Activated naive CD8-positive, alpha-beta T cell treated with anti-CD3 and anti-CD28 coated beads, Interleukin-2, amount 50 U/mL, for 16 hours (primary cell): ENCODE measurements at places on chromosomes 3 and 15.

DNA sequence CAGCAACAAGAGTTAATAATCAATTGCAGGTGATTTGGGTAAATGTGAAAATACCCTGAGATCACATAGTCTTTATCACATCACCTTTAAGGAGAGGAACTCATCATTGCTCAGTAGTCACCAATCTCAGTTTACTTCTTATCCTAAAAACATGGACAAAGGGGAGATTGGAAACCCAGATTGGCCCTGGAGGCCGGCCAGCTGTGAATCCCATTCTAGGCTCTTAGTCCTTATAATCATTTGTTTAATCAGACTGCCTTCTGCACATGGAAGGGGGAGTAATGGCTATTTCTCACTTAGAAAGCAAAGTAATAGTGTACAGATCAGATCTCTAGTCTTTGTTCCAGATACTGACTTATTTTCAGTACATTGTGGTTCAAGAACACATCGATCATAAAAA is 37.2 kb upstream of the CPB1 start:
- no peak for DNase-seq

GRCh38 chr3:13021141-13022114 is 51.8 kb downstream of the IQSEC1 start:
- DNase-seq, result no peak

GRCh38 chr3:83948771-83949170 is 1010.0 kb upstream of the CADM2 start:
- DNase-seq, result no peak

GRCh38 chr3:115783938-115784738 is 160.8 kb downstream of the GAP43 start:
- DNase-seq, result peak; percentile 85

GRCh38 chr15:71568227-71568626 is 242.1 kb upstream of the NR2E3 start:
- DNase-seq, result no peak

GRCh38 chr3:131849616-131850015 is 185.2 kb downstream of the CPNE4 start:
- no peak for DNase-seq

DNA sequence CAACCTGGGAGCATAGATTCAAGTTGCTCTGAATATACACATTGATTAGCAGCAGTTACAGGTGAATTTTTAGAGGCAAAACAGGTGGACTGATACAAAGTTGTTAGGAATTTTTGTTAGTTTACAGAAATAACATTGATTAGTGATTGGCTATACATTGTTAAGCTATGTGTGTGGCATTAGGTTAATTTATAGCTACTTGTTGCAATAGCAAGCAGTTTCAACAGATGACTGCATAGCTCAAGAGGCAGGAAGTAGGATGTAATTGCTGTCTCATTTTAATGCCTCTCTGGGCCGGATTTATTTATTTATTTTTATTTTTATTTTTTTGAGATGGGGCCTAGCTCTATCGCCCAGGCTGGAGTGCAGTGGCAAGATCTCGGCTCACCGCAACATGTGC is 99.7 kb downstream of the TCF12 start:
- DNase-seq, result no peak

GRCh38 chr3:46999516-47000197 is 20.2 kb downstream of the NBEAL2 start:
- no peak for DNase-seq

DNA sequence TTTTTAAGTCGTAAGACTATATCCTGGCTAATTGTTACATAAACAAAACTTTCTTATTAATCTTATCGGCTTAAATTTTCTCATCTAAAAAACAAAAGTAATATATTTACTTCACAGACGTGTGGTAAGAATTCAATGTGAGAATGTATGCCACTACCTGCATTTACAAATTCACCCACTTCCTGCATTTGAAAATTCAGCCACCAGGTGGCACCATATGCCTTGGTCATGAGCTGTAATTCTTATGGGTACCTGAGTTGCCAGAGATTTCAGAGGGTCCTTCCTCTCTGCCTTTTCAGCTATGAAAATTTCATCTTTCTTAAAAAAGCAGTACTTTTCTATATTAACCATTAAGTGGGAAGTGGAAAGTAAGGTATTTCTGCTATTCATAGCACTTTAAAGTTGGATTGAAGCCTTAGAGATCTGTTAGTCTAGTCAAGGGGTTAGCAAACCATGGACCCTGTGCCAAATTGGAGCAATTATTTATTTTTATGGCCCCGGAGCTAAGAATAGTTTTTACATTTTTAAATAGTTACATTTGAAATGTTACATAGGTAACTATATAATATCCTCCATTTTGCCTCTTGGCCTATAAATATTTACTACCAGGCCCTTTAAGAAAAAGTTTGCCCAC is 127.8 kb downstream of the HCN4 start:
- DNase-seq, result peak; percentile 48

GRCh38 chr3:107456501-107456900 is 66.3 kb upstream of the BBX start:
- no peak for DNase-seq

GRCh38 chr3:69087030-69087791 is 2.5 kb downstream of the ARL6IP5 start:
- no peak for DNase-seq

GRCh38 chr3:57068437-57069089 is 8.1 kb downstream of the SPATA12 start:
- DNase-seq, result no peak

DNA sequence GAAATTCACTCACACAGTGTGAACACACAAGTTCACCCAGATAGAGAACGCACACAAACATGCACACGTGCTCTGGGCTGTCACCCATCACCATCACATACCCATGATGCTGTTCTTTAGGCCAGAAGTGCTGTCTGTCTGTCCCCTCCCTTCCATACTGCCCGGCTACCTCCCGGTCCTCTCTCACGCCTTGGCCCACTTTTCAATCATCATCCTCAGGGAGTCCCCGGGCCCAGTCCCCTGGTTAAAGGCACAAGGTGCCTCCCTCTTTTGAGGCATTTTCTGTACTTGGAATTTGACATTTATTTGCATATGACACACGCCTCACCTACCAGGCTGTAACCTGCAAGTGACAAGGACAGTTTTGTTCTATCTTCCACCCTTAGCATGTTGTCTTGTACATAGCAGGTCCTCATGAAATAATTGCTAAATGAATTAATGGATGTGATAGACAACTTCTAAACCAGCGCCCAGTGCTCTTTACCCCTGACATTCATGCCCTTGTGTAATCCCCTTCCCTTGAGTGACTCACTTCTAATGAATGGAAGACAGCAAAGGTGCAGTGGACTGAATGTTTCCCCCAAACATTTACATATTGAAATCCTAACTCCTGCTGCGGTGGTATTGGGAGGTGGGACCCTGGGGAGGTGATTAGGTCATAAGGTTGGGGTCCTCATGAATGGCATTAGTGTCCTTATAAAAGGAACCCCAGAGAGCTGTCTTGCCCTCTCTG is 73.9 kb upstream of the ADPGK start:
- no peak for DNase-seq

GRCh38 chr15:36766449-36766848 is 187.0 kb downstream of the CDIN1 start:
- no peak for DNase-seq

GRCh38 chr15:87609894-87610293 is 646.6 kb downstream of the NTRK3 start:
- no peak for DNase-seq

GRCh38 chr3:14150078-14150477 is 25.2 kb downstream of the TMEM43 start:
- DNase-seq, result no peak

DNA sequence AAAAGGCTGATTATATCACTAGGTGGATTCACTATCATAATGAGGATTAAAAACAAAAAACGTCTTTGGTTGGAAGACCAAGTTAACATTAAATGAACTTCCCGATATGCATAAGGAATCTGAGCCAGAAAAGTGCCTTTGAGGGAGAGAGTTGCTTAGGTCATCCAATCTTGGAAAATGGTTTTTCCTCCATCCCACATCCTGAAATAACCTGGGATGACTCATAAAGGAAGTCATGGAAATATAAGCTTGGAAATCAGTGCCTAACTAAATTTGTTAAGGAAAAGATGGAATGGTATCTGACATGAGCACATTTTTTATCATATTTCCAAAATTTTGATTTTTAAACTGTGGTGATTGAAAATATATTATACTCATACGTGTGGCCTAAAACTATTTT is 66.0 kb downstream of the KBTBD8 start:
- DNase-seq, result no peak

DNA sequence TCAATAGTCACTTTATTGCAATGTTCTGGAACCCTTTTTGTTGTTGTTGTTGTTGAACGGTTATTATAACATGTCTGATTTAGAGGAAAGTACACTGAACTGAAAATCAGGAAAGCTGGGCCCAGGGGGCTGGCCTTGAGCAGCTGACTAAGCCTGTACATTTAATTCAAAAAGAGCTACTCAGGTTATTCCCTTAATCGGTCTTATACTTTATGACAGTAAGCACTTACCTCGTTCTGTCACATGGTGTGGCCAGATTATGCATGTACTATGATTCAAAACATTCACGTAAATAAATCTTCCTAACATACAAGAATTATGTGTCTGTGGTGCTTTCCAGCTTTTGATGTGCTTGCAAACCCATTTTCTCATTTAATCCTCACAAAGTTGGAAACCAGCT is 382.5 kb upstream of the TPRG1 start:
- no peak for DNase-seq

- no peak for DNase-seq
Measured at GRCh38 chr15:69462030-69462492, 9.4 kb downstream of the RPLP1 start.

DNA sequence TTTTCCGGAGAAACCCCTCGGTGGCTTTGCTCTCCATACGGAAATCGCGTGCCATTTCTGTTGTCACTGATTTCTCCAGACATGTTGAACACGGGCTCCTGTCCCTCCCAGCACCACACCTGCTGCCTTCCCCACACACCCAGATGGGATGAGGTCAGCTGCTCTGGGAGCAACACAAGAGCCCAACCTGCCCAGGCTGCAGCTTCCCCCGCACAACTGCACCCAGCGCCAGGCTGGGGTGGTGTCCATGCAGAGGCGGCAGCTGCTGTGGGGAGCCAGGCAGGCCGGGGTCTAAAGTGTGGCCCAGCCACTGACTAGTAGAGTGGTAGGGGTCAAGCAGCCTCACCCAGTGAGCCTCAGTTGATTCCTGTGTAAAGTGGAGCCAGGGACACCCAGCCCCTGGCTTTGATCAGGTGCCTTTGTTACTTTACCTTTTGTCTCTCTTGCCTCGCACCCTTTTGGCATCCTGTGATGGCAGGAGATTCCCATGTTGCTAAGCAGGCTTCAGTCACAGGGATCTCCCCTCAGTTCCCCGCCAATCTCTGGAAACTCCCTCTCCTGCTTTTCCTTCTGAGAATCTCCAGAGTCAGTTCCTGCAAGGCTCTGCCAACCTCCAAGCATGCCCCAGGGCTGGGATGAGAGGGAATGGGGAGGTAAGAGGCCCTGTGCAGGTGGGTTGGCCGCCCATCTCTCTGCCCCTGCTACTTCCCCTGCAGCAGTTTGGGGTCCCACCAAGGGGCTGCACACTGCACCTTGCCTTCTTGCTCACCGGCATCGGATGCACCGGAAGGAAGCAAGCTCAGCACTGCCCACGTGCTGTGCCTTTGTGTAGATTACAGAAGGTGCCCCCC is 91.8 kb upstream of the ALDH1A3 start:
- DNase-seq, result no peak

DNA sequence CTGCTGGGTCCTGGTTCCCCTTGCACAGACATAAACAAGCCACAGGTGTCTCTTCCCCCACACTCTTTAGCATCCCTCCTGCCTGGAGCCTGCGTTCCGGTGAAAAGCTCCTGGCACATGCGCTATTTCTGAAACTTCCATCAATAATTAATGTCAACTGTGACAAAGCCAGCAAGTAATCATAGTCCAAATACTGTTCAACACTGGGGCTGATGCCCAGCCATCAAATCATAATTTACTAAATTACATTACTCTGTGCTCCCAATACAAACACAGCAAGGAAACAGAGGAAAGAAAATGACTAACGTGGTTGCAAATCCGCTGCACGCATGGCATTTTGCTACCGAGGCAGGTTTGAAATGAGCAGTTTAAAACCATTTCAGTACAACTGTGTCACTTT is 294.7 kb downstream of the ERC2 start:
- no peak for DNase-seq

DNA sequence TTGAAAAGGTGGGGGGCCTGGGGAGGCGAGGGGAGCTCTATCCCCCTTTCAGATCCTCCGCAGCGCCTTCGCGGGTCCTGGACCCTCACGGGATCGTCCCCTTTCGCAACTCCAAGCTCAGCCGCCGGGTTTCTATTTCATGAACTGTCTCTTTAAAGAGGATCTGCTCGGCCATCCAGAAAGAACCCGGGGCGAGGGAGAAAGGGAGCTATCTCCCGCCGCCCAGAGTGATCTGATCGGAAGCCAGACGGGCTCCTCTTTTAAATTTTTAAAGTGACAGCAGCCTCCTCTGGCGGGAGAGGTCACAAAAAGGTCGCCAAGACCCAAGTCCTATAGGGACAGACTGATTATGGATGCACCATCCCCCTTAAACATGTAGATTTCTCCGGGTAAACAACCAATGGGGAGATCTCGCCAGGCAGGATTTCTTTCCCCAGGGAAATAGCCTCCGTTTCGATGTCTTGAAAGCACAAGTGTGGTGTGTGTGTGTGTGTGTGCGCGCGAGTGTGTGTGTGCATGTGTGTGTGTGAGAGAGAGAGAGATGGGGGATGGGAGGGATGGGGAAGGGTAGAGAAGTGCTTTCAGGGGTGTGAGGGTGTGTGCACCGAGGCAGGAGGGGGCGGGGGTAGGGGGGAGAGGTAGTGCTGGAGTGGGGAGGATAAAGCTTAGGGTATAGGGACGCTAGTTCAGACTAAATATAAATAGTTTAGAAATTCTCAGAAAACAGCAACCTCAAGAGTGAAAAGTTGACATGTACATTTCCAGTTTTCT is 516.1 kb downstream of the MECOM start:
- no peak for DNase-seq
